ENCODE measurements at places on chromosomes 6 and 20.

GRCh38 chr6:169619650-169620049 lies 82.2 kb downstream of the WDR27 start:
- DNase-seq: no peak

GRCh38 chr6:5517796-5518195 lies 256.5 kb downstream of the FARS2 start:
- DNase-seq: no peak

DNA sequence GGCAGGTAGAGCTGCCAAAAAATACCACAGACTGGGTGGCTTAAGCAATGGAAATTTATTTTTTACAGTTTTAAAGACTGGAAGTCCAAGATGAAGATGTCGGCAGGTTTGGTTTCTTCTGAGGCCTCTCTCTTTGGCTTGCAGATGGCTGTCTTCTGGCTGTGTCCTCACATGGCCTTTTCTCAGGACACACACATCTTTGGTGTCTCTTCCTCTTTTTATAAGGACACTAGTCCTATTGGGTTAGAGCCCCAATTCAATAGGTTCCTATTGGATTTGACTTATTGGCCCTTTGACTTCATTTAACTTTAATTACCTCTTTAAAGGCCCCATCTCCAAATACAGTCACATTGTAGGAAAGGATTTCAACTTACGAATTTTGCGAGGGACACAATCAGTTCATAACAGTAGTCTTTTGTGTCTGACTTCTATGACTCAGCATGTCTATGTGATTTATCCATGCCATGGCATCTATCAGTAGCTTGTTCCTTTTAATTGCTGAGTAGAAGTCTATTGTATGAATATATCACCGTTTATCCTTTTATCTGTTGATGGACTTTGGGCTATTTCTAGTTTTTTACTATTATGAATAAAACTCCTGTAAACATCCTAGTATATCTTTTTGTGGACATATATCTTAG lies 11.0 kb upstream of the TCP11 start:
- DNase-seq: no peak

- DNase-seq: no peak
Observed at GRCh38 chr6:119978274-119978889, 628.8 kb upstream of the MAN1A1 start.

GRCh38 chr6:38116248-38116647 lies 296.7 kb downstream of the ZFAND3 start:
- DNase-seq: no peak

GRCh38 chr20:11766961-11767360 lies 150.7 kb upstream of the BTBD3 start:
- no peak for DNase-seq

- no peak for DNase-seq
Observed at GRCh38 chr6:55239099-55239498, 64.8 kb downstream of the HCRTR2 start.

DNA sequence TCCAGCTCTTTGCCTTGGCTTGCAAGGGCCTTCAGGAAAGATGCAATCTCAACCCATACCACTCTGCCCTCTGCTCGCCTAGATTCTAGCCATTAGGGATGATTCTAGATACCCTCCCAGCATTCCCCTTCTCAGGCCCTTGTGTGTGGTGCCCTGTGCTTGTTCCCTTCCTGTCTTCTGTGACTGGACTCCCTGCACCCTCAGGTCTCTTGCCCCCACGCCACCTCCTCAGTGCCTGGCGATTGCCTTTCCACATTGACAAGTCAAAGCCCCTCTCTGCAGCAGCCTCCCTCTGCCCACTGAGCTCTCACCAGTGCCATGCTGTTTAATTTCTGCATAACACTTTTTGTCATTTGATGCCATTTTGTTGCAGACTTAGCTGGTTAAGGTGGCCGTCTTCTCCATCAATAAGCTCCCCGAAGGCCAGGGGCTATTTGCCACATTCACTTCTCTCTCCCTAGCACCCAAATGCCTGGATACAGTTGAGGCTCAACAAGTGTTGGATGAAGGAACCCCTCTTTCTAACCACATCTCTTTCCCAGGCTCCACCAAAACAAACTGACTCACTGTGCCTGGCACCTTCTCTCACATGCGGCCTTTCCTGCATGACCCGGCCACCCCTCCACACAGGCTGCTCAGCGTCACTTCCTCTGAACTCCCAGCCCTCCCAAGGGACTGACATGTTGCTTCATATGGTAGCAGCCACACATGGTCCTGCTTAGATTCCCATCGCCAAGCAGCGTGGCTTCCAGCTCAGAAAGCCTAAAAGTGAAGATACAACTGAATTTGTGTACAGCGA lies 4.6 kb upstream of the TXNDC5 start:
- DNase-seq: peak; percentile 85

- DNase-seq: peak; percentile 60
Observed at GRCh38 chr6:144036064-144036834, 28.2 kb upstream of the PLAGL1 start.

DNA sequence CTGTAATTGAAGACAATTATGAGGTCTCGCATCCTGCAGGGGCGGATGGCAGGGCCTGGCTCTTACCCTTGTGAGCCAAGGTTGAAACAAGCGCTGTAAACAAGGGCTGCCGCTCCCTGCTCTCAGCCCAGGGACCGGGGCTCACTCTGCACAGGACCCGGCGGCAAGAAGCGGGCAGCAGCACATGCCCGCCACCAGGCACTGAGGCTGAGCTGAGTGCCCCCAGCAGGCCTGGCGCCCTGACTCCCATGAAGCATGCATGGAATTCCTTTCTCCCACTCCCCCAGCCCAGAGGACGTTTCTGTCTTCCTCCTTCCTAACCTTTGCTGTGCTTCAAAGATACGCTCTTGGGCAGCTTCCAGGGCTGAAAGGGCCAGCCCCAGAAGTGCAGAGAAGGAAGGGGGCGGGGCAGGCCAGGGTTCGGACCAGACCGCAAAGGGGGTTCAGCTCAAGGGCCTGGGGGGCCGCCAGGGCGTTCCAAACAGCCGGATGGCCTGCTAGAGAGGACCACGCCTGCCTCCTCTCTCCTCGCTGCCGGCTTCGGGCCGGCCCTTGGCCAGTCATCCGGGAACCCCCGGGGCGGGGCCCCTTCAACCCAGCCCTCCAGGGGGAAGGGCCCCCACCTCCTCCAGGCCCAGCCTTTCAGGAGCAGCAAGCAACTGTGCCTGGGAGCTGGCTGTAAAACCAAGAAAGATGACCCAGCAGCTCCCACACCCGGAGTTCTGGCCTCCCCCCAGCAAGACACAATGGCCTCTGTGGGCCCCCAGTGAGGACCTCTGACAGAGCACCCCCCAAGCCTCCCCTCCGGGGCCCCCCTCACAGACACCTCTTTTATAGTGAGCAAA lies 109.9 kb downstream of the NOL4L start:
- DNase-seq: no peak

DNA sequence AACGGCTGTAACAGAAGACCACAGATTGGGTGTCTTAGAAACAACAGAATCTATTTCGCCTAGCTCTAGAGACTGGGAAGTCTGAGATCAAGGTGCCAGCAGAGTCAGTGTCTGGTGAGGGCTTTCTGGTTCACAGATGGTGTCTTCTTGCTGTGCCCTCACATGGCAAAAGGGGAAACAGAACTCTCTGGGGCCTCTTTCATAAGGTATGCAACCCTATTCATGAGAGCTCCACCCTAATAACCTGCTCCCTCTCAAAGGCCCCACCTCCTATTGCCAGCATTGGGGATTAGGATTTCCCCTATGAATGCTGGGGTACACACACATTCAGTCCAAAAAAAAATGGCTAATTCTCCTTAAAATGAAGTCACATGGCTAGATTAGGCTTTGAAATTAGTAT lies 10.0 kb downstream of the TXNDC5 start:
- DNase-seq: peak; percentile 36

- DNase-seq: no peak
Observed at GRCh38 chr6:52516269-52516668, 60.6 kb downstream of the TRAM2 start.

DNA sequence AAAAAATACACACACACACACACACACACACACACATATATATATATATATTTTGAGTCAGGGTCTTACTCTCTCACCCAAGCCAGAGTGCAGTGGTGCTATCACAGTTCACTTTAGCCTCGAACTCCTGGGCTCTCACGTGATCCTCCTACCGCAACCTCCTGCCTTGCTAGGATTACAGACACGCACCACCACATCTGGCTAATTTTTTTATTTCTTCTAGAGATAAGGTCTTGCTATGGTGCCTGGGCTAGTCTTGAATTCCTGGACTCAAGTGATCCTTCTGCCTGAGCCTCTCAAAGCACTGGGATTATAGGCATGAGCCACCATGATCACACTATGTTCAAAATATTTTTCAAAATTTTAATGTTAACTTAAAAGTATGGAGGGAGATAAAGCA lies 43.5 kb downstream of the NUP153 start:
- no peak for DNase-seq

- DNase-seq: no peak
Observed at GRCh38 chr6:158773581-158774449, 45.4 kb downstream of the EZR start.

GRCh38 chr6:166201878-166202277 lies 34.2 kb upstream of the TBXT start:
- DNase-seq: no peak

- DNase-seq: no peak
Observed at GRCh38 chr20:57829336-57829735, 119.5 kb upstream of the PMEPA1 start.

GRCh38 chr20:41133709-41134361 lies 3.5 kb upstream of the PLCG1 start:
- no peak for DNase-seq

- no peak for DNase-seq
Observed at GRCh38 chr6:167560673-167561569, 236.0 kb downstream of the TTLL2 start.

GRCh38 chr6:160106701-160107100 lies 14.9 kb upstream of the SLC22A1 start:
- DNase-seq: no peak

DNA sequence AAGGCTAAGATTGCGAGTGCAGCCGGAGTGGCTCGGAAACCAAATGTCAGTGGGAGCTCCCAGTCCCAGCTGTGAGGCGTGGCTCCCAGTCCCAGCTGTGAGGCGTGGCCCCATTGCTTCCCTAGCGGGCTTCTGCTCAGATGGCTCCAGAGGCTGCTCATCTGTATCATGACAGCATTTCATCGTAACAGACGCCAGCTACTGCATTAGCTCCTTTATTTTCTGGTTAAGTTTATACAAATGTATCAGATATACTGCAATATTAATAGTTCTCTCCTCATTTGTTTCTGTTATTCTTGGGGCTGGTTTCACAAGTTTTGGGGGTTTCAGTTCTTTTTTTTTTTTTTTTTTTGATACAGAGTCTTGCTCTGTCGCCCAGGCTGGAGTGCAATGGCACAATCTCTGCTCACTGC lies 34.7 kb upstream of the TBXT start:
- DNase-seq: no peak

GRCh38 chr6:128500014-128500413 lies 20.4 kb downstream of the PTPRK start:
- no peak for DNase-seq

DNA sequence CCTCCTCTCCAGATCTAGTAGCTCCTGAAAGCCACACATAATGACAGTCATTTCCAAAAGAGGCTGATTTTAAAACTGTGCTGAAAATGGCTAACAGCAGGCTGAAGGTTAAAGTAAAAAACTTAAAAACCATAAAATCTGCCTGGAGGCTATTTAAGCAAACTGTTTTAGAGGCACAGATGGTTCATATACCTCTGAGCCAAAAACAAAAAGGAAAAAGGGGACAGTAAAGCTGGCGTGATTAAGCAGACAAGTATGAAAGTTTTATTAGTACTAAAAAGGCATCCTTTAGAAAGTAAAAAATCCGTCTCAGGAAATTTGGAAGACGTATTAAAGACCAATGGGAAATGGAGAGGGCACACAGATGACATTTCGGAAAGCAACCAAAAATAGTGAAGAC lies 55.8 kb downstream of the SOBP start:
- DNase-seq: no peak

GRCh38 chr20:53586640-53587039 lies 7.0 kb downstream of the ZNF217 start:
- DNase-seq: no peak

DNA sequence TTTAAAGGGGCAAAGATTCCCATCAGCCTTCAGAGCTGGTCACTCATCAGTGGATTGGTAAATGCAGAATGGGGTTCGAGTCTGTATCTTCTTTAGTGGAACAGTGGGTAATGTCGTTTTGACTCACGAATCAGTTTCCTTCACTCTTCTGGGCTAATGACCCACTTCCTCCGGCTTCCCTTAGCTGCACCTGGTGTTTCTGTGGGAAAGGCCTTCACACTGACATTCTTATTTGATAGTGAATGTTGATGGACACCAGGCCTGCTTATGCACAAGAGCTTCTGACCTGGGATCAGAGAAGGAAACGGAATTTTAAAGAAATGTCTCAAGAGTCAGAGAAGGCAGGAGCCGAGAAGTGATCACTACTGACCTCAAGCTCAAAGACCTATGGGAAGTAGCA lies 272.0 kb upstream of the SULF2 start:
- no peak for DNase-seq

- DNase-seq: no peak
Observed at GRCh38 chr6:45518013-45518720, 140.4 kb upstream of the SUPT3H start.

DNA sequence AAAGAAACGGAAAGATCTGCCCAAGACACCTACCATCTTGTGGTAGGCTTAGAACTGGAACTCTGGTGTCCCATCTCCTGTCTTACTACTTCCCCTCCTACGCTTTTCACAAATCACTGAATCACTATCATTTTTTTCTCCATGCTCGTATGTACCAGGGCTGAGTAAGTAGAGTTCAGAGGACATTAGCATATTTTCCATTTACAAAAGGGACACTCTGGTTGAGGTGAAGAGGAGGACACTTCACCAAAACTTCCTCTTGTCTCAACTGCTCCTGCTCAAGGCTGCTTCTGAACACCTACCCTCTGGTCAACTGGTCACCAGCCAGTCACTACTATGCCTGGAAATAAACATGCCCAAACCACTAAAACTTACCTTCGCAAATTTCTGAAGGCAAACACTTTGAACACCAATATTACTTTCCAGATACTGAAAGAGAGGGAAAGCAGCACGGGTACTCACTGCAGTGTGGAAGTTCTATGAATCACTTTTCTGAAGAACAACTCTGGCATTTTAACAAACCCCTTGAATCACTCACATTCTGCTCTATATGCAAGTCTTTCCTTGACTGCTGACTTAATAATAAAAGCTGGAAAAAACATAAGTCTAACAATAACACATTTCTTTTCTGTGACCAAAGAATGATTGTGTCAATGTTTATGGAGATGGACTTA lies 123.3 kb downstream of the INSM1 start:
- no peak for DNase-seq

- no peak for DNase-seq
Observed at GRCh38 chr20:2276015-2276414, 19.8 kb upstream of the TGM3 start.

- DNase-seq: no peak
Observed at GRCh38 chr6:149237464-149237863, 80.0 kb upstream of the TAB2 start.

DNA sequence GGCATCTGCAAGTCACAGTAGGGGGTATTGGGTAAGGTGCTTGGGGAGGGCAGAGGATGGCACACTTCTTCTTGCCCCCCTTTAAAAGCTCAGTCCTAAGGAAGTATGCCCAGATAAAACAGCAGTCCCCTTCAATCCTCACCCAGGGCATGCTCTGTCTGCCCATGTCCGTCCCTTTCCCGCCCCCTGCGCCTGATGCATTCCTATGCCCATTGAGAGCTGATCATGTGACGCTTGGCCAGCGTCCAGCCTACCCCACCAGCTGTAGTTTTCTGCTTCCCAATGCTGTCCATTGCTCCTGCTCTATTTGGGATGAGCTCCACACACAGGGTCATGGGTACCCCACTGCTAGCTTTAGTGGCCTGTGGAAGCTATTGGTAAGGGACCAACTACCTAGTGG lies 8.3 kb downstream of the SIGLEC1 start:
- DNase-seq: no peak

Data from HL-60 (cell line).